Naive B cell (primary cell): ENCODE measurements at places on chromosomes 16 and 17.
A peak's percentile ranks its signal among the peaks of the same experiment; 100 is the strongest.

- no peak for DNase-seq
These were observed 26.9 kb downstream of the ATAD5 start for GRCh38 chr17:30858556-30859250.

DNA sequence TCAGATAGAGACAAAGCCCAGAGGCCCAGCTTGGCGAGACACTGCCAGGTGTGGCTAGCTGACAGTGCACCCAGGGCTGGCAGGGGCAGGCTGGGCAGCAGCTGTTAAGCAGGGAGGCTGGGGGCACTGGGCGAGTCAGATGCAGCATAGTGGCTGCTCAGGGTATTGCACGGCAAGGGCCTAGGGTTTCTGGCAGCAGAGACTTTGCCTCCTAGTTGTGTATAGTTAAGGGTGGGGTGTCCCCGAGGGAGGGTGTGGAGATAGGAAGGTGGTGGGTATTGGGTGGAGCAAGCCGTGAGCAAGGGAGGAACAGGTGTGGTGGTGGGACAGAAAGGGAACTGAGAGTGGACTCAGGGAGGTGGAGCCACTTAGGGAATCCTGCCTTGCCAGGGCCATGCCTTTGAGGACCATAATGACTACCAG is 66.0 kb downstream of the SMPD3 start:
- peak; percentile 35 for DNase-seq

GRCh38 chr16:6209355-6209930 is 1111.8 kb upstream of the EEF2KMT start:
- DNase-seq = no peak

GRCh38 chr17:45111850-45112249 is 20.5 kb downstream of the PLCD3 start:
- DNase-seq = no peak

- no peak for DNase-seq
These were observed 34.1 kb downstream of the CDK5R1 start for GRCh38 chr17:32520737-32521404.

DNA sequence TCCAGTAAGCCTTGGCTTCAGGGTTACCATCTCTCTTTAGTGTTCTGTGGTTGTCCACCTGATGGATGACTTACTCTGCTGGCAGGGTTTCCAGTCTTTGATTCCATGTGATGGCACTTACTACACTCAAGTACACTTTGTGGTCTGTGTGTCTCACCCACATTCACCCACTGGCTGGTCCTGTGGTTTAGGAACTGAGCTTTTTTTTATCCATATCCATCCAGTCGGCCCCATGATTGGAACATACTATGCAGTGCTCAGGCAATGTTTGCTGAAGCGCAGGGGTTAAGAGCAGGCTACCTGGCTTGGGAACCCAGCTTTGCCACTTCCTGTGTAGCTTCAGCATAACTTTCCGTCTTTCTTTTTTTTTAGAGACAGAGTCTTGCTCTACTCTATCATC is 2.8 kb upstream of the FUS start:
- no peak for DNase-seq

- no peak for DNase-seq
These were observed 123.5 kb upstream of the ZFHX3 start for GRCh38 chr16:73171380-73171779.
